Activated CD4-positive, alpha-beta memory T cell treated with anti-CD3 and anti-CD28 coated beads for 36 hours (primary cell): ENCODE measurements at places on chromosomes 13 and 19. TPM values are rescaled to one million over a fixed set of nuclear protein-coding genes. Genes with fewer than 3 reads are reported as not detected.

DNA sequence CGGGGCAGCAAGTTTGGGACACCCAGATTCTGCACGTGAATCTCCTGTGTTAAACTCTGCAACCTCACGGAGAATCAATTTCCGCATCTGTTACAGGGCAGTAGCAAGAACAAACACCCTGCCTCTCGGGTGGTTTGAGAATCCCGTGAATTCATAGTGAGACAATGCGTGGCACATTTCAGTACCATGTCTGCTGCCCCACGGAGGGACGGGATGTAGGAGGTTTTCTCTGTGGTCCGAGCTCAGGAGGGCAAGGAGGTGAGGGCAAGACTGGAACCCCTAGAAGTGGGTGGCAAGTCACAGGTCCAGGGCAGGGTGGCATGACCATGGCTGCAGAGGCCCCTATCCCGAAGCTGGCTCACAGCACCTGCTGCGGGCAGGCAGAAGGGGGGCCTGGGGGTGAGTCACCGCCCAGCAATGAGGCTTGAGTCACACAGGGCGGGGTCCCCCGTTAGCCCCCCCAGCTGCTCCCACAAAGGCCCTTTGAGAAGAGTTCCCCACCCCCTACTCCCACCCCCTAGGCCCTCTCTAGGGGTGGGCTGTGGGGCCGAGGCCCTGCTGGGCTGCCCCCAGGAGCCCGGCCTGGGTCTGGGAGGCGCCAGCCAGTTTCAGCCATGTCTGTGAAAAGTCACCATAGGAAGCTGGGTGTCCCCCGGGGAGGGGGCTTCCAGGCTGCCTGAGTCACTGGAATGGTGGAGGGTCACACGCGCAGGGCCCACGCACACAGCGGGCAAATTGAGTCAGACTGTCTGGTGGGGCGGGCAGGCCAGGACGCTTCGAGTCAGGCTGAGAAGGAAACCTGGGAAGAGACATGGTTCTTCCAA is 25.8 kb upstream of the NANOS3 start:
- DNase-seq, result peak; percentile 77
- H3K4me3 ChIP-seq, result peak overlapping the region; percentile 74
- peaks cover 35% of the 10 kb centered on the region for H3K4me1 ChIP-seq
- H3K36me3 ChIP-seq, result no peaks in the 10 kb centered on the region
- no peaks in the 10 kb centered on the region for H3K27me3 ChIP-seq

Gene FCER2
- total RNA-seq, result 3.5 TPM

GRCh38 chr19:46224773-46225172 is 4.8 kb upstream of the IGFL1 start:
- peaks cover 5% of the 10 kb centered on the region for H3K4me1 ChIP-seq
- peaks cover 40% of the 10 kb centered on the region for H3K27me3 ChIP-seq
- DNase-seq, result no peak

Gene RPL36
- 1,524 TPM for total RNA-seq

Gene LHB
- 0.48 TPM for total RNA-seq

Gene IL4I1
- 108 TPM for total RNA-seq

DNA sequence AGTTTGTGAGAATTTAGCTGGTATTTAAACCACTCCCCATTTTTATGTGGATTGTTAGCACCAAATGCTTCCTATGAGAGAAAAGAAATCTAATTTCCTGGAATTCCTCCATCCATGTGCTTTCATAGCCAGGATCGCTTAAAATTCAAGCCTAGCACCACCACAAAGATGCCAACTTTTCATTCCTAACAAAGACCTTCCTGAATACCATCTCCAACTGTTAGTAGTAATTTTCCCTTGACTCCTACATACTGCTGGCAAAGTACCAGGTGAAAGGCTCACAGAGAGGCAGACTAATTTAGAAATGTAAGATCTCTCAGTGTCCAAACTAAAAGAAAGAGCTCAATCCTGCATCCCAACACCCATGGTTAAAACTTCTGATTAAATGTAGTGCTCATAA is 386.3 kb downstream of the KCTD12 start:
- H3K4me3 ChIP-seq, result no peak overlapping the region
- H3K27ac ChIP-seq, result no peak overlapping the region
- no peak for DNase-seq

DNA sequence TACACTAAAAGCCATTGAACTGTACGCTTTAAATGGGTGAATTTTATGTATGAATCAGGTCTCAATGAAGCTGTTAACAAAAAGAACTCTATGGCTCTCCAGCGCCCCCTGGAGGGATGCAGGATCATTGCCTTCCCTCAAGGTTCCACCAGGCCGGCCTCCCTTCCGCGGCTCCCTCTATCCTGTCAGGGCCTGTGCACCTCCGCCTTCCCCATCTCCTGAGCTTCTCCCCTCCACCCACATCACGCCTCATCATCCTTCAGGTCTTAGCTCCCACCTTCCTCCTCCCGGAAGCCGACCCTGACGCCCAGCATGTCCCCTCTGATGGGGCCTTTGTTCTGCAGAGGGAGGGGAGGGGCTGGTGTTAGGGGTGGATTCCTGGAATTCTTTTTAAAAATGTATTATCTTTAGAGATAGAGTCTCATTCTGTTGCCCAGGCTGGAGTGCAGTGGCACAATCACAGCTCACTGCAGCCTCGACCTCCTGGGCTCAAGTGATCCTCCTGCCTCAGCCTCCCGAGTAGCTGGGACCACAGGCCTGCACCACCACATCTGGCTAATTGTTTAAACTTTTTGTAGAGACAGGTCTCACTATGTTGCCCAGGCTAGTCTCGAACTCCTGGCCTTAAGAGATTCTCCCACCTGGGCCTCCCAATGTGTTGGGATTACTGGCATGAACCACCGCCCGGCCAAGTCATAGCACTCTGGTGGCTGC is 27.7 kb downstream of the MEIS3 start:
- DNase-seq, result peak; percentile 87
- H3K4me3 ChIP-seq, result no peak overlapping the region
- H3K27me3 ChIP-seq, result peaks cover 5% of the 10 kb centered on the region
- no peaks in the 10 kb centered on the region for H3K4me1 ChIP-seq

DNA sequence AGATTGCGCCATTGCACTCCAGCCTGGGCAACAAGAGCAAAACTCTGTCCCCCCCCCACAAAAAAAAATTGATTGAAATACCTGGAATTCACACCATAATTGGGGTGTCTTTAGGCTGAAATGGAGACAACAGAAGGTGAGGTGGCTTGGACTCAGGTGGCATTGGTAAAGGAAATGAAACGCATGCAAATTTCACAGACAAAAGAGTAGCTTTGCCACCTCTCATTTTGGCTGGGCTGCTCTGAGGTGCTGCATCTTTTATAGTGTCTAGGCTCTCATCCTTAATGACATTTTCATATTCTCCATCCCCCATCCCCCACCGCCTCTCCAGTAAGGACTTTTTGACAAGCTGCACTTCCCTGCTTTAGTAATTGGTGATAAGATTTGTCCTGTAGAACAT is 6.9 kb downstream of the UBE2L5 start:
- no peak overlapping the region for H3K4me3 ChIP-seq
- no peaks in the 10 kb centered on the region for H3K27me3 ChIP-seq
- no peak for DNase-seq
- H3K4me1 ChIP-seq, result peaks cover 26% of the 10 kb centered on the region
- no peaks in the 10 kb centered on the region for H3K36me3 ChIP-seq

DNA sequence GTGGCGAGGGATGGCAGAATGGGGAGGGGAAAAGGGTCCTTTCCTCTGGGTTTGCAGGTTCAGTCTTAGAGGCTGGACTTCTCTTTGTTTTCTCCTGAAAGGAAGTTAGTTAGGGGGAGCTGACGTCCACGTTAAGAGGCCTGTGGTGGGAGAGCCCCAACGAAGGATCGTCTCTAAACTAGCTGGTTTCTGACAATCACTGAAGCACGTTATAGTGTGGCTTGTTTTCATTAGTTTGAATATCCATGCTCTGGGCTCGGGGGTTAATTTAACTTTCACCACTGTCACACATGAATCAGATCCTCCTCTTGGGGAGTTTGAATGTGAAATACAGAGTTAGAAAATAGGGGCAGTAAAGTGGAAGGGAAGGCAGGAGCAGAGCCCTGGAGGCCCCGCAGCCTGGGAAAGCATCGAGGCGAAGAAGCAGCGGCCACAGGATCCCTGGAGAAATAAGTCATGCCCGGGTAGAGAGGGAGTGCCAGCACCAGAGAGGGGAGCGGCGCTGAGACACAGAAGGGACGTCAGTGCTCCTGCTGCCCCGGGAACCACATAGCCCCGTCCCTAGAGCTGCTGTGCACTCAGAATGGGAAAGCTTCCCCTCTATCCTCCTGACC is 31.1 kb upstream of the AMER2 start:
- H3K27ac ChIP-seq, result no peak overlapping the region
- no peaks in the 10 kb centered on the region for H3K36me3 ChIP-seq
- DNase-seq, result no peak
- peaks cover 22% of the 10 kb centered on the region for H3K27me3 ChIP-seq
- H3K4me1 ChIP-seq, result no peaks in the 10 kb centered on the region
- H3K4me3 ChIP-seq, result no peak overlapping the region

DNA sequence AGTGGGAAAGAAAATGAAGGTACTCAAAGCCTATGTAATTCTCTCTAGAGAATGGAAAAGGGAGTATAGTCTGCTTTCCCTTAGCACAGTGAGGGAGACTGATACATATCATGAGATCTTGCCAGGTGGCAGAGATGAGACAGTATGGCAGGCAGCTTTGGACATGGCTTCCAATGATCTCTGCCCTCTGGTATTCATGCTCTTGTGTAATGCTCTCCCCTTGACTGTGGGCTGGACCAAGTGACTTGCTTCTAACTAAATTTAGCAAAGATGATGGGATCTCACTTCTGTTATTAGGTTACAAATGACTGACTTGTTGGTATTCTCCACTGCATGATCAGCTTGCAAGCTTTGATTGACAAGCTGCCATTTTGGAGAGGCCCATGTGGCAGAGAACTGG is 10.2 kb downstream of the ZNF132 start:
- no peaks in the 10 kb centered on the region for H3K4me1 ChIP-seq
- H3K27ac ChIP-seq, result no peak overlapping the region
- DNase-seq, result no peak
- H3K4me3 ChIP-seq, result no peak overlapping the region
- peaks cover 53% of the 10 kb centered on the region for H3K36me3 ChIP-seq

DNA sequence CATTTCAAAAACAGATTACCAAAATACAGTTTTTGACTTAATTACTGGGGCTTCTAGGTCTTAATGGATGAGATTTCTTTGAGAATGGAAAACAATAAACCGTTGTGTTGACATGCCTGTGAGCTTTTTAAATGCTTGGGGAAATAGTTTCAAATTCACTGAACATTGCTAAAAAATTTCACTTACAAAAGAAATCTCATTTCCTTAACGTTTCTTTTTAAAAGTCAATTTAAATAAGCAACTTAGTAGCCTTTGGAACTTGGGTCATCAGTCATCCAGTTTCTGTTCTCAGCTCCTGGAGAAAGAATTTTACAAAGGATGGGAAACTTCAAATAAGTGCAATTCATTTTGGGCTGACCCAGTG is 4.4 kb downstream of the ZC3H4 start:
- peak overlapping the region; percentile 85 for H3K4me3 ChIP-seq
- H3K27me3 ChIP-seq, result no peaks in the 10 kb centered on the region
- no peak for DNase-seq
- peaks cover 56% of the 10 kb centered on the region for H3K36me3 ChIP-seq
- peaks cover 55% of the 10 kb centered on the region for H3K4me1 ChIP-seq

DNA sequence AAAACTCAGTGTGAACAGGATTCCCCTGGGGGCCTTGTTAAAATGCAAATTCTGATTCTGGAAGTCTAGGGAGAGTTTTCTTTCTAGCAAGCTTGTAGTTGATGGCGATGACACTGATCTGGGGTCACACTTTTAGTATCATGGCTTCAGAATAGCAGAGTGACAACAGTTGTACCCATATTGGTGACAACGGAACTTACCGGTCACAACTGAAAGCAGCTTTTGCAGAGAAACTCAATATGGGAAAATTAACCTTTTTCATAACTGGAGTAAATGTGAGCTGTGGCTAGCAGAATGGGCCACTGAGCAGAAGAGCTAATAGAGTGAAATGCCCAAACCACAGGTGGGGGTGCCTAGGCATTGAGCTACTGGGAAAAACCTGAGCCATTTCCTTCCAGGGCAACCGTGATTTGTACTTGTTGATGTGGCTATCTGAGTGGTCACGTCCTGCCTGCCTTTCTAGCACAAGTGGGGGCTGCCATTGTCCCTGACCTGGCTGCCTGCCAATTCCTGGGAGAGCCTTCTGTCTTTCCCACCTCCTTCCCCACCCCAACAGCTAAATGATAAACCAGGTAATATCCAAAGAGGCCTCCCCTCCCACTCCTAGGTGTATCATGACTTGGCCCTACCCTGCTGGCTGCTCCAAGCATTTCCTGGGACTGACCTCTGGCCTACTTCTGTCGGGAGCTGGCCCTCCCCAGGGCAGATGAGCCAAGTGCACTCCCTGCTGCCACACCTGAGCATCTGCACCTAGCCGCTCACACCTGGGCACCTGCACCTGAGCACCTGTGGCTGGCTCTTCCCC is 1.7 kb upstream of the SLC10A2 start:
- no peaks in the 10 kb centered on the region for H3K36me3 ChIP-seq
- H3K4me3 ChIP-seq, result no peak overlapping the region
- no peaks in the 10 kb centered on the region for H3K4me1 ChIP-seq
- DNase-seq, result no peak
- no peaks in the 10 kb centered on the region for H3K27me3 ChIP-seq

Gene CCDC8
- not detected for total RNA-seq

- peaks cover 29% of the 10 kb centered on the region for H3K36me3 ChIP-seq
- peaks cover 19% of the 10 kb centered on the region for H3K4me1 ChIP-seq
- H3K27ac ChIP-seq, result no peak overlapping the region
- no peak for DNase-seq
These were observed 173.8 kb downstream of the KDM4B start for GRCh38 chr19:5142725-5143097.

Gene ZNF813
- total RNA-seq, result 5.5 TPM

GRCh38 chr19:9107375-9107774 is at the start of gene OR7G2:
OR7G2 (minus strand) TSS chr19:9107475; CDS start chr19:9103243, 4,232 bp downstream.
- peaks cover 18% of the 10 kb centered on the region for H3K27me3 ChIP-seq
- no peak within 1 kb of the TSS for H3K4me3 ChIP-seq
- H3K27ac ChIP-seq, result no peak within 1 kb of the TSS
- H3K4me1 ChIP-seq, result no peaks in the 10 kb centered on the region

- H3K4me1 ChIP-seq, result no peaks in the 10 kb centered on the region
- no peaks in the 10 kb centered on the region for H3K36me3 ChIP-seq
- no peak for DNase-seq
- no peak overlapping the region for H3K4me3 ChIP-seq
These were observed 197.2 kb downstream of the NUFIP1 start for GRCh38 chr13:44792096-44792495.

Gene PRKCSH
- total RNA-seq, result 260 TPM

DNA sequence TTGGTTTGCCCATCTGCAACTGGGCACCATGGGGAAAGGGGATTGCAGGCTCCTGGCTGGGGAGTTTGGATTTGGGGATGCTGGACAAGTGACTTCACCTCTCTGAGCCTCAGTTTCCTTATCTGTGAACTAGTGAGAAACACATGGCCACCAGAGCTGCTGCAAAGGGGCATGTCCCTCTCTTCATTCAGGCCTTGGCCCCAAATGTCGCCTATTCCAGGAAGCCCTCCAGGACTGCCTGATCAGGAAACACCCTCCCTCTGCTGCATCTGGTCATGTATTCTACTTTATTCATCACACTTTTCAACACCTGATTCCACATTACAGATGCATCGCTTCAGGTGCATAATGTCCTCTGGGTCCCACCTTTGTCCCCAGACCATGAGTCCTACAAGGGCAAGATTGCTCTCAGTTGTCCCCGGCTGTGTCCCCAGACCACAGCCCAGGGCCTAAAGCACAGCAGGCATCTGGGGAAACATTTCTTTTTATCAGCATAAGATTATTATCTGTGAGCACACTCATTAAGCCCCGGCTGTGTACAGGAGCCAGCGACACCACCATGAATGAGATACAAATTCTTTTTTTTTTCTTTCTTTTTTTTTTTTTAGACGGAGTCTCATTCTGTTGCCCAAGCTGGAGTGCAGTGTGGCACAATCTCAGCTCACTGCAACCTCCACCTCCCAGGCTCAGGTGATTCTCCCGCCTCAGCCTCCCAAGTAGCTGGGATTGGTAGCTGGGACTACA is 37.5 kb downstream of the ARRDC2 start:
- peak overlapping the region; percentile 50 for H3K4me3 ChIP-seq
- DNase-seq, result no peak
- H3K36me3 ChIP-seq, result no peaks in the 10 kb centered on the region
- peaks cover 2% of the 10 kb centered on the region for H3K27me3 ChIP-seq
- H3K4me1 ChIP-seq, result peaks cover 43% of the 10 kb centered on the region

Gene OR4F17
- total RNA-seq, result not detected
